ENCODE measurements at places on chromosomes 1 and 21.
A peak's percentile ranks its signal among the peaks of the same experiment; 100 is the strongest.

GRCh38 chr1:191869790-191870312, 288.4 kb upstream of the RGS18 start:
- no peak for DNase-seq

GRCh38 chr1:201360901-201361651, 16.4 kb downstream of the TNNT2 start:
- DNase-seq = no peak

DNA sequence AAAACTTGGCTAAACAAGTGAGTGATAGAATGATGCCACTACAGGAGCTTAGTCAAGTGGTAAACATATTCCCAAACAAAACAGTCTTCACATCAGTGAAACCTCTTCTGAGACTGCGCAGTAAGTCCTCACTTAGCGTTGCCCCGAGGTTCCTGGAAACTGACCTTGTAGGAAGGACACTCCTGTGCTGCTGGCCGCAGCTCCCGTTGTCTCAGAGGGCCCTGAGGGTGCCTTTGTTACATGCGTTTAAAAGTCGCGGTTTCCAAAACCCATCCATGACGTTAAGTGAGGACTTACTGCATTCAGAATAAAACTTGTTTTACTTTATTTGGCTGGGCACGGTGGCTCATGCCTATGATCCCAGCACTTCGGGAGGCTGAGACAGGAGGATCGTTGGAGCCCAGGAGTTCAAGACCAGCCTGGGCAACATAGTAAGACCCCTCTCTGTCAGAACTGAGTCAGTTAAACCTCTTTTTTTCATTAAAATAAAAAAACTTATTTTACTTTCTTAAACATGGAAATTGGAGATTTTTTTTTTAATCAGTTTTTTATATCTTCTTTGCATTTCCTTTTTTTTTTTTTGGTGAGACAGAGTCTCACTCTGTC, 36.0 kb upstream of the DIP2A start:
- DNase-seq = no peak

GRCh38 chr1:54861070-54861761, 25.8 kb downstream of the DHCR24 start:
- DNase-seq = peak; percentile 3

DNA sequence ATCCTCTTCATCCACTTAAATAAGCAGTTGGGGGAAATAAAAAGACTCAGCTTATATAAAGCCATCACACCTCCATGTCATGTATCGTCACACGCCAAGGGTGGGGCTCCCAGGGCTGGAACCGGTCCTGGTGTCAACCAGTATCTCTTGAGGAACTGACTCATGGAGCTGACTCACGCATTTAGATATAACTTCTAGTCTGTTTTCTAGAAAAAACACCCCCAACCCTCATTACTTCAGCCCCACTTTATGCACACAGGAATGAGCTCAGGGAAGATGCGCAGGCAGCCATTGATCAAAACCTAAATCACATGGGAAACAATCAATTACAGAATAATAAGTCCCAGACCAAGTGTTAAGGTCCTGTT, 6.9 kb upstream of the IL22RA1 start:
- DNase-seq = peak; percentile 70

- DNase-seq = no peak
Measured at GRCh38 chr1:49052102-49052501, 275.4 kb upstream of the BEND5 start.

- no peak for DNase-seq
Measured at GRCh38 chr1:2628933-2629626, 3.7 kb downstream of the MMEL1 start.

DNA sequence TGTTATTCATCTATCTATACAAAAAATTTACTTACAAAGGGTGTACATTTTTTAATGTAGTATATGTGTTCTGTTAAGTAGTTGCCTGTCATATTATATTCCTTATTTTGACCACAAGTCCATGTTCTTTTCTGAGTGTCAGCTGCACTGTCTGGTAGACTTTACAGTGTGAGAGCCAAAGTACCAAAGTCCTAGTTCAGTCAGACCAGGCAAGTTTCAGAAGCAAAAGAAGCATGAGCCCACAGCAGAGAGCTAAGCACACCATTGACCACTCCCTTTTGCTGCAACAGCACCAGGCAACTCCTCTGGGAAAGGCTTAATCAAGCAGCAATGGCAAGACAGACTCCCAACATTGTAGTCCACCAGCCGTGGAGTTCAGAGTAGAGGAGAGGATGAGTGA, 631.9 kb upstream of the PKN2 start:
- DNase-seq = no peak

DNA sequence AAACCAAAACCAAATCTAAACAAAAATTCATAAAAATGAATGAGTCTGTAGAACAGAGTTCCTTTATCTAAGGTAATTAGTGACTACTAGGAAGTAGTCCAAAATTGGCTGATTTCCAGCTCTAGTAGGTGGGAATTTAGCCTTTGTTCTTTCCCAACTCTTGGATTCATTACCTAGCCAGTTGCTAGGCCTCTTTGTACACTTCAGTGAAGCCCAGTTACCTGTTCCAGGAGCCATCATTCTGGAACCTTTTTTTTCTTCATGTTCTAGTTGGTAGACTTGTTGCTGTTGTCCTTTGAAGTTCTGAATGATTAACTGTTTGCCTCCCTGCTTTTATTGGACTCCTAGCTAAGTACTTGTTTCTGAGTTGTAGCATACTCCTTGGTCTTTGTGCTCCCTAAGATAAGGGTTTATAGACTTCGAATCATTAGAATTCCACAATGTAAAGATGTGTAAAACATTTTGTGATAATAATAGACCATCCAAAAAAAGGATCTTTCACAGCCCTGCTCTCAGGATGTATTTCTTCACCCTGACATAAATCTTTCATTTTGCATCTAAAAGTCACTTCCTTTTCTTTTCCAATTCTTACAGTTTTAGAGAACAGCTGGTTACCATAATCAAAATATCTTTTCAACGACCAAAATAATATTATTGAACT, 9.8 kb downstream of the PLA2G4A start:
- no peak for DNase-seq

DNA sequence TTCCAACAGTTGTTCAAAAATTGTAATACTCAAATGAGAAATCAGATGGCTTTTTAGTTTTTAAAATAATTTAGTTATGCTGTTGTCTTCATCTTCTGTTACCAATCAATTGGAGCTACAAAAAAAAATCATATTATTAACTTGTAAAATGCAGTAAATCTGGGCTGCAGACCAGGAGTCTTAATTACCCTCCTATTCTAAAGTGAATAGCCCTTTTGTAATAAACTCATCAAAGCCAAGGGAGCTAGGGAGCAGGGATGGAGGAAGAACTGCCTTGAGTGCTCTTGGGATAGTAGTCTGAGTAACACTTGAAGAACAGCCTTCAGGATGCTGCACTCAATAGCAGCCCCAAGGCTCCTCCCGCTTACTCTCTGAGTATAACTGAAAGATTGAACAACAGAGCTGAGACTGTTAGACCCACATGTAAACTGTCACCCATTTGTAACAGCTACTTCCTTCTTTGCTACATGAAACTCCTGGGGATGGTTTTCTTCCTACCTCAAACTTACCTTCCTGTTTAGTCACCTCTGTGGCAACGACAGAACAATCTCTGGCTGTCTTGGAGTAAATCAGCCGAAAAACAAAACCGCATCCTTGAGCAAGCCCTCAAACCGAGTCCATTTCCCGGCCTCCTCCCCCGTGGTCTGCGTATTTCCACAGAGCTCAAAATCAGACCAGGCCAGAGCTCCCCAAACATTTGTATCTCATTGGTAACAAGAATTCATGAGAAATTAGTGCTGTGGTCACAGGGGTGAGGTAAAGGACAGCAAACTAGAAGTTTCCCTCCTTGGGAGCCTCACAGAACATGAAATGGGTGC, 55.9 kb downstream of the CD58 start:
- peak; percentile 76 for DNase-seq

DNA sequence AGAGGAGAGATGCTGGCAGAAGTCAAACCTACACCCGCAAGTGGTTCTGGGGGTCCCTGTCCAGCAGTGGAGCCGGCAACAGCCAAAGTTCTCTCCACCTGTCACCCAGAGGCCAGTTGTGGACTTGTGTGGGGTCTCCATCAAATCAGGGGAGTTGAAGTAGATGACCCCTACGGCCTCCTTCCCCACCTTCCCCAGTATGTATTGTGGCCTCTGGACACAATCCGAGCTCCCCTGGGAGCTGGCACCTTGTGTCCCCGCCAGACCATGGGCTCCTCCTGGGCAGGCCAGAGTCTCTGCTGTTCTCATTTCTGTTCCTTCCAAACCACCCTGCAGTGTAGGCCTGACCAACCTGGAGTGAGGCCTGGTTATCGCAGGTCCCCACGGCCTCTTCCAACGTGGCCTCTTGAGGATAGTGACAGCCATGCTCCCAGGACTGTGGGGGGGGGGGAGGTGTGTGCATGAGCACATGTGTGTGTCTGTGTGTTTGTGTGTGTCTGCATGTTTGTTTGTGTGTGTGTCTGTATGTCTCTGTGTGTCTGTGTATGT, 246.4 kb downstream of the MATN1 start:
- DNase-seq = no peak

GRCh38 chr1:2939041-2939552, 82.2 kb upstream of the ACTRT2 start:
- DNase-seq = no peak

- no peak for DNase-seq
Measured at GRCh38 chr1:69126796-69127195, 440.9 kb upstream of the LRRC7 start.

DNA sequence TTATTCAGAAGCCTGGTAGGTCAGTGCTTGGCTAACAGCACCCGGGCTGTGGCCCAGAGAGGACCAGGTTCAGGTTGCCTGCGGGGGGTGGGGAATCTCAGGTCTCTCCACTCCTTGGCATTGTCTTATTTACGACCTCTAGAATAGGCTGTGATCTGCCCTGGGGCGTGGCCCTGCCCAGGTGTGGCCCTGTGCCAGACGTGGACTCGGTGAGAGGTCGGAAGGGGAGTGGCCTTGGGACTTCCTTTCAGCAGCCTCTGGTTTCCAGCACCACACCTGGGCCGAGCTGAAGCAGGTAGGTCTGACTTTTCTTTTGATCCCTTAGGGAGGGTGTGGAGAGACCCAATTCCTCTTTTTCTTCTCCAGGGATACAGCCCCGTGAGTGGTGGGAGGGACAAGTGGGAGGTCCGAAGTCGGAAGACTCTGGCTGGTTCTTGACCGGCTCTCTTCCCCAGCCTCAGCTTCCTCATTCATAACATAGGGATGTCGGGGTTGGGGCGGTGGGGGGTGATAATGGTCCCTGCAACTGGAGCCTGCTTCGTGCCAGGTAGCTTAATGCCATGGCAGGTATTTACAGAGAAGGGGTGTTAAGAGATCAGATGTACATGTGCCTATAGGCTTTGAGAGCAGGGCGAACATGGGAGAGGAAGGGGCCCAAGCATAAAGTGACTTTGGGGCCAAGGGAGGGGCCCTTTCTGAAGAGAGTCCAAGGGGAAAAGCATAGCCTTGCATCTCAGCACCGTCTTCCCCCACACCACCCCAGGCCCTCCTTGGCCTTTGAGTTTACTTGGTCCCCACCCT, 16.5 kb downstream of the ACOT11 start:
- no peak for DNase-seq

- peak; percentile 15 for DNase-seq
Measured at GRCh38 chr21:44654576-44655175, at the start of gene KRTAP12-4. TSS of gene KRTAP12-4 (minus strand) at chr21:44654659. CDS start at chr21:44654614, 45 bp downstream.

GRCh38 chr1:110879758-110880606, 7.0 kb downstream of the CD53 start:
- peak; percentile 86 for DNase-seq

- DNase-seq = no peak
Measured at GRCh38 chr1:11388617-11389016, 90.3 kb upstream of the DISP3 start.

GRCh38 chr1:59482986-59483385, 186.1 kb downstream of the FGGY start:
- DNase-seq = no peak

- no peak for DNase-seq
Measured at GRCh38 chr1:52204696-52205095, 62.8 kb downstream of the ZFYVE9 start.

DNA sequence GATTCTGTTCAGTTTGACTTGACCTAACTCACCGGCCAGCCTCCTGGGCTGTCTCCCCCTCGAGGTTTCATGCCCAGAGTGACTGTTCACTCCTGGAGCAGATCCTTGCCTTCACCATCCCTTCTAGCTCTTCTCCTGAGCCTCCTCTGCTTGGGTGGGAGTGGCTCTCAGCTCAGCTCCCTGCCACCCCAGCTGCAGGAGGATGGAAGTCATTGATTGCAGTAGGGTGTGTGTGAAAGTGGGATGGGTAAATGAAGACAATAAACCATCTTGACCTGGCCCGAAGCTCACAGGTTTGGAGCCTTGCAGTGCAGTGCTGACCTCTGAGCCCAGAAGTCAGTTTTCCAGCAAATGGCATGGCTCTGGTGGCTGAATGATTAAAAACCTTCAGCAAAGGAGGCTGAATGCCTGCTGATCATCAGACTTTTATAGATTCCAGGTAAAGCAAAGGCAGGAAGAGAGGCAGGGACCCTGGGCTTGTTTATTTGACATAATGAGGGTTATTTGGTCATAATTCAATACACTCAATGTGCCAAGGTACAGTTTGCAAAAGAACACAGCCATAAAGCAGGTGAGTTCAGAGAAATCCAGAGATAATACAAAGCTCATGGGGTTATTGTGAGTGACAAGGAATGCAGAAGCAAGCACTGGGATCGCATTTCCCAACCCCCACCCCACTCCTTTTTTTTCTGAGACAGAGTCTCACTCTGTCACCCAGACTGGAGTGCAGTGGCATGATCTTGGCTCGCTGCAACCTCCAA, 17.5 kb upstream of the TFF3 start:
- no peak for DNase-seq
